Subcutaneous preadipocyte (primary cell): ENCODE measurements at places on chromosomes 7 and 10. TPM values are rescaled to one million over a fixed set of nuclear protein-coding genes. Genes with fewer than 3 reads are reported as not detected.

The SH2D4B gene
- not detected in 2 replicates for total RNA-seq

The AKR1C4 gene
- not detected in 2 replicates for total RNA-seq

The AKR1B15 gene
- not detected in 2 replicates for total RNA-seq

The DDC gene
- total RNA-seq: not detected in 2 replicates

The VGF gene
- total RNA-seq: 0.39 TPM in 1 of 2 replicates, not detected in the other

The GJD4 gene
- not detected in 2 replicates for total RNA-seq

The ARMC3 gene
- total RNA-seq: not detected in 2 replicates

The IDI2 gene
- total RNA-seq: under 0.01 TPM in 1 of 2 replicates, not detected in the other

The WEE2 gene
- total RNA-seq: not detected in 2 replicates

The SPDYE1 gene
- under 0.01 TPM in 1 of 2 replicates, not detected in the other for total RNA-seq

The STEAP4 gene
- 155 and 477 TPM in 2 replicates for total RNA-seq

The EN2 gene
- total RNA-seq: not detected in 2 replicates

The PANK1 gene
- total RNA-seq: 7.0 and 7.4 TPM in 2 replicates

The MAGI2 gene
- total RNA-seq: 9.2 and 10.8 TPM in 2 replicates

The GRID1 gene
- total RNA-seq: 0.37 TPM in 1 of 2 replicates, not detected in the other

The UCN3 gene
- total RNA-seq: not detected in 2 replicates

The GRM3 gene
- not detected in 2 replicates for total RNA-seq

The PRSS37 gene
- total RNA-seq: not detected in 2 replicates

The GATA3 gene
- not detected in 2 replicates for total RNA-seq

The ASAH2B gene
- total RNA-seq: 1.8 and 3.1 TPM in 2 replicates

The SLC18A3 gene
- not detected in 2 replicates for total RNA-seq

The NODAL gene
- not detected in 2 replicates for total RNA-seq

The SMO gene
- 3.7 and 4.0 TPM in 2 replicates for total RNA-seq

The HOXA13 gene
- total RNA-seq: 0.20 and 0.37 TPM in 2 replicates

The TMEM270 gene
- not detected in 2 replicates for total RNA-seq

The FGFR2 gene
- under 0.01 TPM in 1 of 2 replicates, not detected in the other for total RNA-seq

The SPRN gene
- 0.37 and 0.39 TPM in 2 replicates for total RNA-seq

The PKD2L1 gene
- total RNA-seq: 0.37 TPM in 1 of 2 replicates, not detected in the other

The EVX1 gene
- total RNA-seq: not detected in 2 replicates

The ZFAND2A gene
- total RNA-seq: 8.2 and 12.1 TPM in 2 replicates

The MYH16 gene
- total RNA-seq: not detected in 2 replicates

The AKR1C1 gene
- 216 and 715 TPM in 2 replicates for total RNA-seq

The ENO4 gene
- under 0.01 TPM in 1 of 2 replicates, not detected in the other for total RNA-seq

The LRRC17 gene
- total RNA-seq: 2.6 and 9.6 TPM in 2 replicates
